ENCODE measurements at places on chromosomes 11 and 22.

DNA sequence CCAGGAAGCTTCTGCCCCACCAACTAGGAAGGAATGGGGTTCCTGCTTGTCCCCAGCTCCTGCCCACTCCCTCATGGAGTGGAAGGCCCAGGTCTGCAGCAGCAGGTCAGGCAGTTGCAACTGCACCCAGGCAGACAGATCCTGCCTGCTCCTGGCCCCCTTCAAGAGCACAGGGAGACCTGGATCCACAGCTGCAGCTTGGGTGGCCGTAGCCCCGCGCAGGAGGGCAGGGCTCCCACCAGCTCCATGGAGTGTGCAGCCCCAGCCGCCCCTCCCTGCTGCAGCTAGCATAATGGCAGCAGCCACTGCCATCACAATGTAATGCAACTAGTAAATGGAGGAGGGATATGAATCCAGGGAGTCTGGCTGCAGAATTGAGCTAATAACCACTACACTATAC lies 187.5 kb upstream of the PLET1 start:
- no peak for DNase-seq

DNA sequence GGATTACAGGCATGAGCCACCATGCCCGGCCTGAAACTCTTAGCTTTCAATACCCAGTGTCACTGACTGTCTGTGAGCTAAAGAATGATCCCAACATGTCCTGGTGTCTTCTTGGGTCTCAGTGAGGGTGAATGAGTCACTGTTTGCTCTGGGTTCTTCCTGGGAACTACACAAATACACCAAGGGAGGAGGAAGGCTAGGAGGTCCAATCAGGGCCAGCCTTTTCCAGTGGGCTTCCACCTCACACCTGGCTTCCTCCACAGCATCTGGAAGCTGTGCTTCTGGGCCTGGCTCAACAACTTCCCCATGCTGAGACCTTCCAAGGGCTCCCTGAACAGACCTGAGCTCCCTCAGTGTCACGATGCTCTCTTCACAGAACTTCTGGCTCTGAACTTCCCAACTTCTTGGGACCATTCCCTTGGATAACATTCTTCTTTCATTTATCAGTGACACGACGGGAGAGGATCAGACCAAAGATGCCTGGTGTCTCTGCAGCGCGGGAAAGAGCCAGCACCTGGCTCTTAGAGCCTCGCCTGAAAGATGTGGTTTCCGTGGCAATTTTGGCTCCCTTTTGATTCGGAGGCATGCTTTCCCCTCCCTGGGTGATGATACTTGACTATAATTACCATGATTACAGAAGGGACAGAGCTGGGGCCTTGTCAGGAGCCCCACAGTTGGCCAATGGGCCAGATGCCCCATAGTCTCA lies 22.3 kb upstream of the CHRM4 start:
- DNase-seq, result no peak

- DNase-seq, result no peak
Observed at GRCh38 chr11:17408026-17408425, 19.6 kb upstream of the KCNJ11 start.

DNA sequence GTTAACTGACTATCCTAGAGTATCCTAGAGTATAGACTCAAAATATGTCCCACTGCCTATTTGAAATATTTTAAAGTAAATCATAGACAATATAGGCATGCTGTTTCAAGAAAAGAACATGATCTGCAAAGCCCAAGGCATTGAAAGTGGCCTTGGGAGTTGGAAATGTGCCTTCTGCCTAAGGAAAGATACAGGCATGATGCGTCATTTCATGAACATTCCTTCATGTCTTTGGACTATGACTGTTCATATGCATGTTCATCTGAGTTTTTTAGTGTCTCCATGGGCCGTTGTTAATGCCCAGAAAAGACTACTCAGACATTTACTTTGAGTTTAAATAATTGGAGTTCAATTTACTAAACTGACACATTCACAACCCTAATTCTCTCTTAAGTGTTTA lies 69.7 kb upstream of the PRDM11 start:
- DNase-seq, result no peak

GRCh38 chr11:65290448-65291165 lies 24.1 kb upstream of the CDC42EP2 start:
- no peak for DNase-seq

Measured in kidney glomerular epithelial cell (primary cell).